ENCODE measurements at places on chromosomes 13 and 19.

DNA sequence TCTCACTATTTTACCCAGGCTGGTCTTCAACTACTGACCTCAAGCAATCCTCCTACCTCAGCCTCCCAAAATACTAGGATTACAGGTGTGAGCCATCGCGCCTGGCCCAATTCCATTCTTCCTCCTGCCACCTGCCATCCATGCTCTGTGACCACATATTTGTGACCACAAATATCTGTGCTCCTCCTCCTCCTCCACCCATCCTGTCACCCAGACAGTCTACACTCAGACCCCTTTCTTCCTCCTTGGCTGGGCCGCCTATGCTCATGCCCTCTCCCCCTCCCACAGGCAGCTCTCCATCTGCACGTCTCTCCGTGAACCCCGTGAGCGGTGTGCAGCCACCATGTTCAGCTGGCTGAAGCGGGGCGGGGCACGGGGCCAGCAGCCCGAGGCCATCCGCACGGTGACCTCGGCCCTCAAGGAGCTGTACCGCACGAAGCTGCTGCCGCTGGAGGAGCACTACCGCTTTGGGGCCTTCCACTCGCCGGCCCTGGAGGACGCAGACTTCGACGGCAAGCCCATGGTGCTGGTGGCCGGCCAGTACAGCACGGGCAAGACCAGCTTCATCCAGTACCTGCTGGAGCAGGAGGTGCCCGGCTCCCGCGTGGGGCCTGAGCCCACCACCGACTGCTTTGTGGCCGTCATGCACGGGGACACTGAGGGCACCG, 3.2 kb downstream of the EHD2 start:
- DNase-seq: no peak

DNA sequence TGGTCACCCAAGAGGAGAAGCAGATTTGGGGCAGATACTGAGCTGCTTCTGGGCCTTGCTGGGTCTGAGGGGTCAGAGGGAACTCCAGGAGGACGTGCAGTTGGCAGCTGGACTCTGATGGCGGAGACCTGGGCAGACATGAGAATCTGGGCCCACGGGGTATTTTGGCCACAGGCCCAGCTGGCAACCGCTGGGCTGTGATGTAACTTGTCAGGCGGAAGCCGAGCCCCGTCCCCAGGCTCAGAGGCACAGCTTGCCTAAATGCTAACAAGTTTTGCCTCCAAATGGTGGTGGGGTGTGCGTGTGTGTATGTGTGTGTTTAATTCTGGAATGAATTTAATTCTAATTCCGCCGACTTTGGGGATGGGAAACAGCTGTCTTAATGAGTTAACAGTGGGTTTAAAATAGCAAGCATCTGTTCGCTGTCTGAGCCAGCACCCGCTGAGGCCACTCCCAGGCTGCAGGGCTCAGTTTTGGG, 11.6 kb downstream of the ZNRF4 start:
- no peak for DNase-seq

- peak; percentile 67 for DNase-seq
Observed at GRCh38 chr19:45693106-45693788, 781 bp downstream of the QPCTL start.

- no peak for DNase-seq
Observed at GRCh38 chr13:112969692-112970338, 801 bp downstream of the MCF2L start.

DNA sequence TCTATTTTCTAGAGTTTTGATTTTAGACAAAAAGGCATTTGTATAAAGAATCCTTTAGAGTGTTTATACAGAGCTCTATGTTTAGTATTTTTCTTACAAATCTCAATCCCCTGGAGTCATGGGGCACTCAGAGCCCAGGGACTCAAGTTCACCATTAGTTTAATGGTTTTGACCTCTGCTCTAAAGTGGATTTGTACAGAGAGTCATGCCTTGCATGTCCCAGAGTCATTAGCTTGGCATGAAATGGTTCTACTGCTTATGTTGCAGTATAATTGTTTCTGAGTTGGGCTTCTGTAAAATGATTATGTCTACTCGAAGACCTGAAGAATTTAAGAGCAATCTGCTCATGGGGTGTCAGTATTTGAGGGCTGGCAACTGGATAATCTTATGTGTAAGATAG, 406.2 kb downstream of the DLEU7 start:
- DNase-seq: no peak

DNA sequence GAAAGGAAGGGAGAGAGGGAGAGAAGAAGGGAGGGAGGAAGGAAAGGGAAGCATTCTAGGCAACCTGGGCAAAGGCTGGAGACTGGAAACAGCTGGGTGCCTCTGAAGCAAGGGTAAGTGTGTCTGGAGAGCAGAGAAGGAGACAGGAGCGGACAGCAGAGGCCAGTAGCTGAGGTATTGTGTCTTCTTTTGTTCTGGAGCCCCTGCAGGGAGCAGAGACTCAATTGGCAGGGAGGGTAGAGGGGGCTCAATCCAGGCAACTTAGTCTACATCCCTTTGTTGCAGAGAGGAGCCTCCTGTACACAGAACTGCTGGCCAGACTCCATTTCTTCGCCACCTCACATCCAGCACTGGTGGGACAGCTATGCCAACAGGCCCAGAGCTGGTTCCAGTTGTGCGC, 53.2 kb downstream of the NWD1 start:
- no peak for DNase-seq

DNA sequence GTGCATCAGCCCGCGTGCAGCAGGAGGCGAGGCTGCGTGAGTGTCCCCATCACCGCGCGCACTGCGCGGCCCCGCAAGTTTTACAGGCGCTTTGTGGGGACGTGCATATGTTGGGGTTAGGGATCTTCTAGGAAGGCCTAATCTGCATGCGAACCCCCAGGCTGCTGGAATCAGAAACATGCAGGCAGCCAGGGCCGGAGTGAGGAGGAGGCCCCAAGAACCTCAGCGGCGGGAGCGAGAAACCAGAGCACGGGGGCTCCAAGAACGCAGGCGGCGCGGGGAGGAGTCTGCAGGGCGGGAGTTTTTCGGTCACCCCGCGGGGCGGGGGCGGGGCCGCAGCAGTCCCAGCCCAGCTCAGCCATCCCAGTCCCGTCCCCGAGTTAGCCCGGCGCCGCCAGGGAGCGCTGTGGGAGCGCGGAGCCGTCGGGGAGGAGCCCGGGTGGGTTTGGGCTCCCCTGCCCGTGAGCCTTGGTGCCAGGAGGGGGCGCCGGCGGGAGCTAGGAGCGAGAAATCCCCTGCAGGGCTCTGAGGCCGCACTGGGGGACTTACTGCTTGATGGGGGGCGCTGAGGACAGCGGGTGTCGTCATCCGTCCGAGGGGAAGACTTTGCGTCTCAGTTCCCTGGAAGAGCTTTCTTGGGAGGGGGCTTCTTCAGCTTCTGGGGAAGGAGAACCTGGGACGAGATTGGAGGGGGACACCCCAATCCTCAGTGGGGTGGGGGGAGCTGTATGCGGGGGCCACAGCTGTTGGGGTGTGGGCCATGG, 933 bp upstream of the NRTN start:
- DNase-seq: peak; percentile 91

All from MV-4-11 (cell line).